Cortex of kidney (tissue), 1 donor: ENCODE measurements at places on chromosomes 2 and 18.

- no peak for DNase-seq
Measured at GRCh38 chr2:100548771-100549170, 14.0 kb upstream of the PDCL3 start.

DNA sequence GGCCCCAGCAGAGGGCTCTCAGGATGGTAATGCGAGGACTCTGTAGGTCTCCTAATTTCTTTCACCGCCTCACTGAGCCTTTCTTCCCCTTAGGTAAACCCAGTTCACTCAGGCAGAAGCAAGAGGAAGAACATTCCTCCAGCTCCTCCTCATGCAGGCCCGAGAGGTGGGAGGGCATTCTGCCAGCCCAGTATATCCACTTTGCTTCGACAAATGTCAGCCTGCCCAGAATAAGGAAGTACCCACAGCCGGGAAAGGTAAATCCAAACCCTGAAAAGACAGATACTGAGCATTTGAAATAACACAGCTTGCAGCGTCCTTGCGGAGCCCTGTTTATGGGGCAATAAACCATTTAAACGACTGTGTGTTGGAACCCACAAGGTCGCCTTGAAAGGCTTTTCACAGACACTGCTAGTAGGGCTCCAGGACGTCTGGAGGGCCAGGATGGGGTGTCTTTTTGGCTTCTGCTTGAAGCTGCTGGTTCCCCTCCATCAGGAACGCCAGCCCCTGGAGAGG lies 63.0 kb upstream of the STPG4 start:
- no peak for DNase-seq

GRCh38 chr2:121284463-121285449 lies at the start of gene TFCP2L1:
TFCP2L1 (minus strand) TSS chr2:121285202; CDS start chr2:121285109, 93 bp downstream.
- no peak for DNase-seq

- no peak for DNase-seq
Measured at GRCh38 chr2:32792416-32792815, 154.3 kb upstream of the LTBP1 start.

GRCh38 chr18:8856212-8856611 lies 150.9 kb downstream of the MTCL1 start:
- DNase-seq, result no peak

DNA sequence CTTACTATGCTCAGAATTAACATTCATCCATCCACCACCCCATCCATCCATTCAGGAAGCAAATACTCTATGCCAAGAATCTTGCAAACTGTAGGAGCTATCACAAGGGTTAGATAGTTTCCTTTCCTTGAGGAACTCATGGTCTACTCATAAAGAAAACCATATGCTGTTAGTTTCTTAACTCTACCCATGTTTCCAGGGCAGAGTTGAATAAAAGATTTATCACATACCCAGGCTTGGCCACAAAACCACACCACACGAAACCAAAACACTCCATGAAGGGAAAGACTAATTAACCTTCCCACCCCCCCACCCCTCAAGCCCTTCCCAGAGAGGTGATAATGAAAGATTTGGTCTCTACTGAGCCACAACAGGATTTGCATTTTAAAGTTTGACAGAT lies 23.7 kb upstream of the MSGN1 start:
- no peak for DNase-seq

DNA sequence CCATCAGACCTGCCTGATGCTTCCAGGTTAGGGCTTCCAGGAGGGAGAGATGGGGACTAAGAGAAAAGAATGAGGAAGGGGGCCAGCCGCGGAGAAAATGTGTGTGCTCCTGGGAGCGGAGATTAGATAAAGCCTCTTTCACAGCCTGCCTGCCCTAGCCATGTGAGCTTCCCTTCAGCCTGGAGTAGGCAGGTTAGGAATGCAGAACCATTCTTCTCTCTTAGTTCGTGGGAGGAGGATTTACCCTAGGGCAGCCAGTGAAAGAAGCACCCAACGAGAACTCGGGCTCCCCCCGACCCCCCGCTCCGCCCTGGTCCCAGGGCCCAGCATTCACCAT lies 36.1 kb downstream of the POMC start:
- DNase-seq, result no peak

DNA sequence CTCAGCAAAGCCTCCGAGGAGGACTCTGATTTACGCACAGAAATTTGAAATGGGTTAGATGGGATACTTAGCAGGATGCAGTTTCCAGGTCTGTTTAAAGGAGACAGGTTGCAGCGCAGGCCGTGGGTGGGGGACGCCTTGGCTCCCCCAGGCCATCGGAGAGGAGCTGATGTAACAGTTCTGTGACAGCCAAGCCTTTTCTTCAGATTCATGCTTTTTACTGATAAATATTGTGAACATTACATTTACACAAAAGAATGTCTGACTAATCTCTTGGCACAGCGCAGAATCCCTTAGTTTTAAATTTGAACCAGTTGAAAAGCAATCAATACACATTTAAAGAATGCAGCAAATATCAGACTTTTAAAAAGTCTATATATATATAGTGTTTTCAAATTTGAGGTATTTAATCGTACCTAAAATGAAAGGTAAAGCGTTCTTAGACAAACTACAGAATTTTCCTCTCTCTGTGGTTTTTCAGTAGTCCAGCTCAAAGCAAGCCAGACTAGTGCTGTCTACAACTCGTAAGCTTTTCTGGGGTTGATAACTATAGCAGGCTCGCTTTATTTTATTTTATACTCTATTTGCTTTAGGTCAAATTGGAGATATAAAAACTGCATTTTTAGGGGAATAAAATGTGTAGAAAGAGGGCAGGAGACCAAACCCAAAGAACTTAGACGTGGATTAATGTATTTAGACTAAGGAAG lies 221.9 kb downstream of the PIEZO2 start:
- DNase-seq, result no peak

GRCh38 chr2:128324897-128325410 lies 6.3 kb upstream of the HS6ST1 start:
- DNase-seq, result no peak

- no peak for DNase-seq
Measured at GRCh38 chr2:160301420-160301819, 101.3 kb upstream of the ITGB6 start.

DNA sequence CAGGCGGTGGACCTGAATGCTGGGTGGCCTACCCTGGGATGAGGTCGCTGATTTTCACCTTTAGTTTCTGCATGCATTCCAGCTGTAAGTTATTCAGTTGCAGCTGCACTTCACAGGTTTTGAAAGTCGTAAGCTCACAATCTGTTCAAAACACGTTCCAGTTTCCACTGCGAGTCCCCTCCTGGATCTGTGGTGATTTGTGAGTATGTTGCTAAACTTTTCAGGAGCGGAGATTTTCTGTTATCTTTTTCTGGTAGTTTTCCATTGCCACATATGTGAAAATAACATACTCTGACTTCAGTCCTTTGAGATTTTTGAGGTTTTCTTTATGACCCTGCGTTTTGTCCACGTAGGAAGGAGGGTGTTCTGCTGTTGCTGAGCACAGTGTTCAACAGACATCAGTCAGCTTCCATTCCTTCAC lies 102.1 kb downstream of the SNTG2 start:
- DNase-seq, result no peak

DNA sequence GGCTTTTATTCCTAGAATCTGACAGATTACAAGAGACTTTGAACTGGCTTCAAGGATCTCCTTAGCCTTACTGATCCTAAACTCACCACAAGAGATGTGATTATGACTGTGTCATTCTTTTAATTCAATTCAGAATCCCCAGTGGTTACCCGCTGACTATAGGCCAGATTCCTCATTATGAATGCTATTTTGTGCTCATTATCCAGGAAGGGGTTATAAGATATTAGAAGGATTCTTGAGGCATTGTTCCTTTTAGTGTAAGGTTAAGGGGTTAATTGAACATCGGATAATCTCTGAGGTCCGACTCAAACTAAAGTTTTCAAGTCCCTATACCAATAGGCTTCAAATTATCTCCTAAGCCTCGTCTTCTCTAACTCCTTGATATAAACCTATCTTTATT lies 39.4 kb upstream of the TDRD15 start:
- DNase-seq, result no peak

- no peak for DNase-seq
Measured at GRCh38 chr2:36367486-36367885, 11.9 kb downstream of the CRIM1 start.

DNA sequence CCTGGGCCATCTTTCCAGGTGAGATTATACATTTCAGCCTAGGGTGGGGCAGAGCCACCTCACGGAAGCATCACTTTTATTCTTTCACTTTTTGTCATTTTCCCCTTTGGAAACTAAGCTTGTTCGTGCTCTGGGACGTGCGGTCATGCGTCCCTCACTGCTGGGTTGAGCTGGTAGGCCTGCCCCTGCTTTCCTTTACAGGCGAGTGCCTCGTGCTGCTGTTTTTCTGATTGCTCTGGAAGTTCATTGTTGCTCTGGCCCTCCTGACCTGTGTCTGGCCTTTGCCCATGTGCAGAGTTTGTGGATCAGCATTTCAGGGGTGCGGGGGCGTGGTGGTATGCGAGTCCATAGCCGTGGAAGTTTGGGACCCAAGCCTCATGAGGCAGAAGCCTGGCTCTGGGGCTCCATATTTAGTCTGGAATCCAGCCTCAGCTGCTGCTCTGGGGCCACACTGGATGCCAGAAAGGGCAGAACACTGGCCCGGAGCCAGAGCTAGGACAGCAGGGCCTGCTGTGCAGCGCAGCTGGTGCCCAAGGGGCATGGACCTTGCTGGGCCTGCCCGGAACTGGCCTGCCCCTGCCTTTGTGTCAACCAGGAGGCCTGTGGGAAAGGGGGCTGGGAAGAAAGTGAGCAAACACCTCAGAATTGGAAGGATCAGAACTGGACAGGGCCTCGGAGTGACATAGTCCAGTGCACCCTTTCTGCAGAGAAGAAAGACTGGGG lies 51.1 kb downstream of the CTIF start:
- DNase-seq, result no peak

GRCh38 chr2:37344453-37345361 lies at the start of gene QPCT:
QPCT (plus strand) TSS chr2:37344630; CDS start chr2:37344732, 102 bp downstream.
- no peak for DNase-seq

- DNase-seq, result no peak
Measured at GRCh38 chr2:1601471-1602277, 142.6 kb downstream of the PXDN start.

DNA sequence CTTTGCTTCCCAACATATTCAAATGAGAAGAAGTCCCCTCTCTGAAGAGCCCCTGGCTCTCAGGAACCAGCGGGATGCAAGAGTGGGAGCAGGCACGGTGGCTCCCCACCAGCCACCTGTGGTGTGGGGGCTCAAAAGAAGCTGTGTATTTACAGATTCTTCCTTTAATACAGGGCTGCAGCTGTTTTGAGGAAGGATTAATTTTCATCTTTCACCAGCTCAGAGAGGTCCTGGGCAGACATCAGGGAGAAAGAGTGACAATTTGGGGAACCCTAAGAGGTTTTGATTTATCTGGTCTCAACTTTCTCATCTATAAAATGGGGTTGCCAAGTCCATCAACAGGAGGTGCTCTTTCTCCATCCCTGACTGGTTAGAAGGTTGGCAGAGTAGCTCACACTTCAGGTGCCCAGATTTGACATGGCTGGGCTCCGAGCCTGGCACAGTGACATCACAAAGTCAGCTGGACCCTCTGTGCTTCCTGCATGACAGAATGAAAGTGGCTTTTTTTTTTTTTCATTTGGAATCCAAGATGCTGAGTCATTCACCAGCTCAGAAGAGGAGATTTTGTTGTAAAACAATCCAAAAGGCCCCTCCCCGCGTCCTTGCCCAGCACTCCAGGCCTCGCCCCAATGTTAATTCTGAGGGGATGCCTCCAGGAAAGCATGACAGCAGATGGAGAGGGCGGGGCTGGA lies 15.5 kb upstream of the SIX2 start:
- DNase-seq, result no peak

DNA sequence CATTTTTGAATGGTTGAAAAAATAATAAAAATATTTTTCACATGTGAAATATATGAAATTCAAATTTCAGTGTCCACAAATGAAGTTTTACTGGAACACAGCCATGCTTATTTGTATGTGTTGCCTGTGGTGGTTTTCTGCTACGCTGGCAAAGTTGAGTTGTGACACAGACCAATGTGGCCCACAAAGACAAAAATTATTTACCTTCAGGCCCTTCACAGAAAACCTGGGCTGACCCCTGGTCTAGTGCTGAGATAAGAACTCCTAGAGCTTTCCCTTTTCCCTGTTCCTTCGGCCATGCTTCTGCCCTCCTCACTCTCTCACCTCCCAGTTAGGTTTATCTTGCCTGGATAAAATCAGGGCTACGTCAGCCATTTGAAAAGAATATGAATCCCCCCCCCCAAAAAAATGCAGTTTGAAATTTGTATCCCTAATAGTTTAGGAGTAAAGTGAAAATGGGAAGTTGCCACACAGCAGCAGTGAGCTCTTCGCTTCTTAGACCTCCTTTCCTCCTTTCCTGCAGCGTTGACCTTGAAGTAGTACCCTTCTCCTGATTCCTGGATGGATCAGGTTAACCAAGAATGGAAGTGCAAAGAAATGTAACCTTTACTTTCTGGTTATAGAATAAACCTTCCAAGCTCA lies 91.0 kb downstream of the LIMS1 start:
- DNase-seq, result no peak

DNA sequence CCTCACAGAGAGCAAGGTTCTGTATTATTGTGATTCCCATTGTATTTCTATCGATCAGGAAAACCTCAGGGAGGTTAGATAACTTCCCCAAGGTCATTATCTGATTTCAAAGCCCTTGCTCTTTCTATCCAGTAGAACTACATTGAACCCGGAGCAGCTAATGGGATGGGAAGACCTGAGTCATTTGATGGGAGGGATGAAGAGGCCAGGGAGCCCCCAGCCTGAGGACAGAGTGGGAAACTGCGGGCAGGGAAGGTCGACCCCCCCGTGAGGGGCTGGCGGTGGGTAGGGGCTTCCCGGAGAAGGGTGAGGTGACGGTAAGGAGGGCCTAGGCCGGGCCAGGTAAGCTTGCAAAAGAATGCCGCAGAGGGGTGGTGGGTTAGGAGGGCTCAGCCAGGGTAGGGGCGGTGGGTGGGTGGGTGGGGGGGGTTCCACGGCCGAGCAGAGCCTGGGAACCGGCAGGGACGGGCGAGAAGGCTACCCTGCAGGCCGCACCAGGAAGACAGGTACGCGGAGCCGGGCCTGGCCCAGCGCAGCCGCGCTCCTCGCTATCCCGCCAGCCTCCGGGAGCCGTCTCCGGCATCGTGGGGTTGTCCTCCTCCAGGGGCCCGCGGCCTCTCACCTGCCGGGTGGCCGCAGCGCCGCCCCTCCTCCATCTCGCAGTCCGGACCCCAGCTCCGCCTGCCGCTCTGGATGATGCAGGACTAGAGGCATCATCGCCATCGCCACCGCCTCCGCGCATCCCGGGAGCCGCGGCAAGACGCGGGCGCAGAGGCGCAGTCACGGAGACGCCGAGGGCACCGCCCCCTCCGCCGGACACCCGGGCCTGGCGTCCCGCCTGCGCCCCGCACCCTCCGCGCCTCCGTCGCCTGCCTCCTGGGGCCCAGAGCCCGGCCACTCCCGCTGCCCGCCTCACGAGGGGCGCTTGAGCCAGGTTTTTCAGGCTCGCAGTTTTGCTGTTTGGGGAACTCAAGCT lies at the start of gene GPR75:
Gene GPR75 (minus strand): TSS at position 762 of the 976 bp plus-strand sequence. CDS start 5,211 bp downstream, outside the sequence.
- DNase-seq, result no peak

DNA sequence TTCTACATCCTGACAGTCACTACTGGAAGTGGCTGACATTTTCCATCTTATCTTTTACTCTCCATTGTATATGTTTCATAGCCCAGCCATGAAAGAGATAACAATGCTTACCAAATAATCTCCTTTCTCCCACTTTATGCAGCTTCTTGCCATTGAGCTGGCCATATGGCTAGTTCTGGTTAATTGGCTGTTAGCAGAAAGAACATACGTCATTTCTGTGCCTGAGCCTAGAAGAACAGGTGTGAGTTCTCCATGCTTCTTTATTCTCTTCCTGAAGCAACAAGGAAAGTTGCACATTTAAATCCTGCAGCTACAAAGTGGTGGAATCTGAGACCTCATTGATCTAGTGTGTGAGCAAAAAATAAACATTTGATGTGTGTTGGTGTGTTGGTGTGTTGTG lies 82.0 kb upstream of the FSHR start:
- DNase-seq, result no peak
